ENCODE measurements at places on chromosomes 5 and 9. TPM values are rescaled to one million over a fixed set of nuclear protein-coding genes. Genes with fewer than 3 reads are reported as not detected.

SERF1B gene
- polyA plus RNA-seq, result 85.1 TPM

SLC22A5 gene
- polyA plus RNA-seq, result 65.8 TPM

PCDHGB4 gene
- polyA plus RNA-seq, result 7.6 TPM

NKD2 gene
- 15.6 TPM for polyA plus RNA-seq

LSM11 gene
- polyA plus RNA-seq, result 9.7 TPM

RFESD gene
- 5.0 TPM for polyA plus RNA-seq

IL3 gene
- not detected for polyA plus RNA-seq

GALNT12 gene
- polyA plus RNA-seq, result 9.2 TPM

PALM2AKAP2 gene
- 11.0 TPM for polyA plus RNA-seq

IL13 gene
- polyA plus RNA-seq, result 0.08 TPM

LECT2 gene
- 5.2 TPM for polyA plus RNA-seq

NIPAL4 gene
- 0.58 TPM for polyA plus RNA-seq

RNF180 gene
- 12.5 TPM for polyA plus RNA-seq

ANKDD1B gene
- 9.7 TPM for polyA plus RNA-seq

OTP gene
- polyA plus RNA-seq, result not detected

RC3H2 gene
- 52.1 TPM for polyA plus RNA-seq

ACTBL2 gene
- not detected for polyA plus RNA-seq

ST8SIA4 gene
- 6.5 TPM for polyA plus RNA-seq

UBE2R2 gene
- polyA plus RNA-seq, result 66.2 TPM

B4GALT7 gene
- polyA plus RNA-seq, result 19.1 TPM

CDC20B gene
- 0.62 TPM for polyA plus RNA-seq
